ENCODE measurements at places on chromosomes 2 and 18.

DNA sequence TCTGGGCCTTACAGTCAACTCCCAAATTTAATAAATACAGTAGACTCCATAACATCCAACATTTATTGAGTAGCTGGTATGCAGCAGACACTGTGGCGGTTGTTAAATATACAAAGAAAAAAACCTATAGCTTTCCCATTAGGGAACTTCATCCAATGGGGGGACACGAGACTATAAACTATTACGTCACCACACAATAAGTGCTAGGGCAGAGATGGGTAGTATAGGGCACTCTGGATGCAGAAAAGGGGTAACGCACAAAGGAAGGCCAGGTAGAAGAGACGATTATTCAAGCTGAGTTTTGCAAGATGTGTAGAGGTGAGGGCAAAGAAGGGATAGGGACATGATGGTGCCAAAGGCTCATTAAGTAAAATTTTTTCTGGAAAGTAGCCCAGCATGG, 10.8 kb downstream of the CHN1 start:
- no peak for DNase-seq

GRCh38 chr2:100992262-100992661, 9.8 kb upstream of the RPL31 start:
- DNase-seq: no peak

DNA sequence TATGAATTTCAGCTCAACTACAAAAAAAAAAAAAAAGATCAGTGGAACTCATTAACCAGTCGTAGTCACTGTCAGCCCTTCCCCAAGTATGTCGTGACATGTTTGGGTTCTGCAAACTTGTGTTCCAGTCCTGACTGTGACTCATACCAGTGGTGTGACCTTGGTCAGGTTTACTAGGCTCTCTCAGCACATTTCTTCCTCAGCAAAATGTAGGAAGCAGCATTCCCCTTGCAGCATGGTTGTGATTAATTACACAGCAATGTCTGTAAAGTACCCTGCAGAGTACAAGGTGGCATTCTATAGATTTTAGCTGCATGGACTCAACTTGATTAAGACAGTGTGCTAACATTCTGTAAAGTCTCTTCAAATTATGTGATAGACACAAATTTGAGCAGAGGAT, 156.9 kb downstream of the LAMA1 start:
- DNase-seq: no peak

- DNase-seq: no peak
Observed at GRCh38 chr2:224802407-224802806, 86.2 kb upstream of the CCDC195 start.

GRCh38 chr2:61905372-61906185, at the start of gene COMMD1:
Gene COMMD1 (plus strand): TSS chr2:61905674. CDS start chr2:61905679, 5 bp downstream.
- DNase-seq: peak; percentile 69

Measured in T-helper 9 cell (primary cell).